Activated T-cell treated with anti-CD3 and anti-CD28 coated beads, Interleukin-2, amount 50 U/mL, for 72 hours (primary cell): ENCODE measurements at places on chromosomes 16 and 17. TPM values are rescaled to one million over a fixed set of nuclear protein-coding genes. Genes with fewer than 3 reads are reported as not detected.

DNA sequence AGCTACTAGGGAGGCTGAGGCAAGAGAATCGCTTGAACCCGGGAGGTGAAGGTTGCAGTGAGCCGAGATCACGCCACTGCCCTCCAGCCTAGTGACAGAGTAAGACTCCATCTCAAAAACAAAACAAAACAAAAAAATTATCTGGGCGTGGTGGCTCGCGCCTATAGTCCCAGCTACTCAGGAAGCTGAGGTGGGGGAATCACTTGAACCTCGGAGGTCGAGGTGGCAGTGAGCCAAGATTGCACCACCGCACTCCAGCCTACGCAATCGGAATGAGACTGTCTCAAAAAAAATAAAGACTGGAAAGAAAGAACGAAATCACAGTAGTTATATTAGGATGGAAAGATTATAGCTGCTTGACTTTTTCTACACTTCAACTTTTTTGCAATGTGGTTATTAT lies 18.9 kb downstream of the COG1 start:
- DNase-seq = peak; percentile 48
- no peaks in the 10 kb centered on the region for H3K27me3 ChIP-seq
- peak overlapping the region; percentile 70 for H3K4me3 ChIP-seq
- H3K4me1 ChIP-seq = peaks cover 49% of the 10 kb centered on the region

- H3K27ac ChIP-seq = peak overlapping the region; percentile 48
- peak overlapping the region; percentile 83 for H3K4me3 ChIP-seq
- peaks cover 3% of the 10 kb centered on the region for H3K36me3 ChIP-seq
- peaks cover 52% of the 10 kb centered on the region for H3K4me1 ChIP-seq
- no peak for DNase-seq
These were observed 869 bp downstream of the ZNF48 start for GRCh38 chr16:30395992-30396585.

DNA sequence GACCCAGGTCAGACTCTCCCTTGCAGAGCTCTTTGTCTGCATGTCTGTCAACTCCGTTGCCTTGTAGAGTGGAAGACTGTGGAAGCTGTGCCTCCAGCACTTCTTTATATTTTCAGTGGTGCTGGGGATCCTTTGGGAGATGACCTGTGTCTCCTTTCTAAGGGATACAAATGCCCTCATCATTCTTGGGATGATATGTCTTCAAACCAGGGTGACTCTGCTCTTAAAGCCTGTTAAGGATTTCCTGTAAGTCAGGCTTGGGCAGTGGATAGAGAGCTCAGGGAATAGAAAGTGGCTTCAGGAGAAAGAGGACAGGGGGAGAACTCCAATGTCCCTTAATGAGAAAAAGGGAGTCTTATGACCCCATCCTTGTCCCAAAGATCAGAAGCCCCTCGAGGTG lies 1.5 kb downstream of the HOXB3 start:
- no peak overlapping the region for H3K27ac ChIP-seq
- no peaks in the 10 kb centered on the region for H3K36me3 ChIP-seq
- no peak overlapping the region for H3K4me3 ChIP-seq
- peaks cover 95% of the 10 kb centered on the region for H3K27me3 ChIP-seq
- H3K4me1 ChIP-seq = peaks cover 49% of the 10 kb centered on the region

- H3K27ac ChIP-seq = peak overlapping the region; percentile 1
- peaks cover 86% of the 10 kb centered on the region for H3K4me1 ChIP-seq
- peak overlapping the region; percentile 56 for H3K4me3 ChIP-seq
- H3K36me3 ChIP-seq = peaks cover 11% of the 10 kb centered on the region
- no peaks in the 10 kb centered on the region for H3K27me3 ChIP-seq
- DNase-seq = peak; percentile 70
These were observed 32.8 kb downstream of the HIC1 start for GRCh38 chr17:2087597-2088211.

GRCh38 chr17:61398721-61399130 lies 917 bp upstream of the TBX2 start:
- H3K27me3 ChIP-seq = peaks cover 58% of the 10 kb centered on the region
- H3K36me3 ChIP-seq = no peaks in the 10 kb centered on the region
- H3K4me3 ChIP-seq = peak overlapping the region; percentile 80
- peaks cover 37% of the 10 kb centered on the region for H3K4me1 ChIP-seq
- peak overlapping the region; percentile 81 for H3K27ac ChIP-seq

GRCh38 chr16:81693041-81693743 lies 85.9 kb upstream of the PLCG2 start:
- H3K4me3 ChIP-seq = no peak overlapping the region
- no peaks in the 10 kb centered on the region for H3K27me3 ChIP-seq
- H3K27ac ChIP-seq = no peak overlapping the region
- H3K4me1 ChIP-seq = peaks cover 14% of the 10 kb centered on the region

GRCh38 chr17:77405867-77406732 lies 265.3 kb downstream of the SEC14L1 start:
- H3K4me1 ChIP-seq = peaks cover 94% of the 10 kb centered on the region
- peak overlapping the region; percentile 97 for H3K4me3 ChIP-seq
- peak overlapping the region; percentile 95 for H3K27ac ChIP-seq

DNA sequence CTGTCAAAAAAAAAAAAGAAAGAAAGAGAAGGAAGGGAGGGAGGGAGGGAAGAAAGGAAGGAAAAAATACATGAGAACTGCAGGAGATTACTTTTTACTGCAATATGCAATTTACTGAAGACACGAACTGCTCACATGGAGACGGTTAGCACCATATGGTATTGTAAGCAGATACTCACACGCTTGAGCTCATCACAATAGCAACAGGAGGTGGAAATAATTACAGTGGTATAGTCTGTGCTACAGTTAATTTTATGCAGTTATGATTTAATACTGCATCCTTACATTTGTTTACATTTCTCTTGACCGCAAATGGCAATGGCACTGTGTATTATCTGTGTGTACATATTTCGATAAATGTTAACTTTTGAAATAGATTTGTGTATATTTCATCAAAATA lies 21.4 kb upstream of the SLC46A1 start:
- H3K4me3 ChIP-seq = no peak overlapping the region
- H3K27me3 ChIP-seq = peaks cover 6% of the 10 kb centered on the region
- no peak for DNase-seq
- no peak overlapping the region for H3K27ac ChIP-seq

- no peaks in the 10 kb centered on the region for H3K36me3 ChIP-seq
- no peak overlapping the region for H3K27ac ChIP-seq
- no peaks in the 10 kb centered on the region for H3K27me3 ChIP-seq
- H3K4me3 ChIP-seq = peak overlapping the region; percentile 77
These were observed 39.7 kb upstream of the MEAK7 start for GRCh38 chr16:84544031-84544773.

Gene MYL11
- 2.0 TPM for total RNA-seq

Gene FLCN
- total RNA-seq = 29.2 TPM

- DNase-seq = peak; percentile 61
- peaks cover 36% of the 10 kb centered on the region for H3K4me1 ChIP-seq
- H3K27ac ChIP-seq = no peak overlapping the region
- peak overlapping the region; percentile 69 for H3K4me3 ChIP-seq
- no peaks in the 10 kb centered on the region for H3K27me3 ChIP-seq
- H3K36me3 ChIP-seq = no peaks in the 10 kb centered on the region
These were observed 525.2 kb upstream of the GOT2 start for GRCh38 chr16:59259074-59259949.

GRCh38 chr17:16191604-16192003 lies 23.7 kb downstream of the NCOR1 start:
- peaks cover 28% of the 10 kb centered on the region for H3K36me3 ChIP-seq
- DNase-seq = no peak
- no peaks in the 10 kb centered on the region for H3K4me1 ChIP-seq
- peak overlapping the region; percentile 85 for H3K27ac ChIP-seq
- H3K4me3 ChIP-seq = no peak overlapping the region

DNA sequence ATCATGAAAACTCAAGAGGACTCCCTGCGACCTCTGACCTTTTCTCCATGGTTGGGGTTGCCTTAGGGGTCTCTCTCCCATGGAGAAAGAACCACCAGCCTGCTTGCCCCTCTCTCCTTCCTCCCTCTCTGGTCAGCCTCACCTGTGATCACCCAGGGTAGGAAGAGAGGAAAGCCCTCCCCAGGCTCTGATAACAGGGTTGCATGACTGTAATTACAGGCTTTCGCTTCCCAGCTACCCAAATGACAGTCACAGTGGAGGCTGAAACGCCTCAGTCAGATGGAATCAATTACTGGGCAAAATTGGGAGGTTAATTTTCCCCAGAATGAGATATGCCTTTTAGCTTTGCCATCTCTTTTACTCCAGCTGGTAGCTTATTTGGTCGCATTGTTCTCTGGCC lies 265.8 kb upstream of the SOX9 start:
- H3K4me3 ChIP-seq = no peak overlapping the region
- H3K27me3 ChIP-seq = no peaks in the 10 kb centered on the region
- no peaks in the 10 kb centered on the region for H3K4me1 ChIP-seq
- no peak for DNase-seq
- H3K36me3 ChIP-seq = no peaks in the 10 kb centered on the region

Gene PRSS21
- 10.3 TPM for total RNA-seq

Gene HASPIN
- 23.2 TPM for total RNA-seq
